ENCODE measurements at places on chromosomes 11 and 22. TPM values are rescaled to one million over a fixed set of nuclear protein-coding genes. Genes with fewer than 3 reads are reported as not detected.
A peak's percentile ranks its signal among the peaks of the same experiment; 100 is the strongest.

GRCh38 chr11:6240139-6240538 lies 1.2 kb downstream of the CNGA4 start:
- DNase-seq: no peak

- DNase-seq: no peak
Measured at GRCh38 chr22:22741843-22742242, 97.4 kb downstream of the GGTLC2 start.

DNA sequence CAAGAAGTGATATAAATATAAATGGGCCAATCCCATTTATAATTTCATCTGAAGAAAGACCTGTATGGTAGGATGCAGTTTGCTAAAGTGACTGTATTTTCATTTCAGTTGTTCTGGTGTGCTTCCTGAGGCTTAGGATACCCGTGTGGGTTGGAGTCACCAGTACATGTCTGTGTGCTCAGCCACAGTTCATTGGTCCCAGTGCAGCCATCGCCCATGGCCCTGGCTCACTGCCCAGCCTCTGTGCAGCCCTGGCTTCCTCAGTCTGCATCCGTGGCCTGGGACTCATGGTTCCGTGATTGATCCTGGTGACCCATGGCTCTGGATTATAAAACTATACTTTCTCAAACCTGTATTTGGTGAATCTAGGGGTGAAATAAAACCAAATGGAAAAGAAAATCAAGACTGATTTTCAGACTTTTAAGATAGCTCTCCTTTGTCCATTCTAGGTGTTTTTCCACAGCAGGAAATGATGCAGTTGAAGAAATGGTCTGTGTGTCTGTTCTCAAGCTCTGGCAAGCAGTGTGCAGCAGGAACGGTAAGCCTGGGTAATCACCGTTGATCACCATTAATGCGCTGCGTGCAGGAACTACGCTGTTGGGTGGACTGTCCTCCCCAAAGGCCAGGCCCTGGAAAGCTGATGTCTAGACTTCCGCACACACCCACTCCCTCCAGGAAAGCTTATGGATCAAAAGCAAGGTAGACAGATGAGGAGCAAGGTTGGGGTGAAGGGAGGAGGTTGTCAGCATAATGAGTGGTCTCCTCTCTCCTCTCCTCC lies 27.2 kb downstream of the TTC12 start:
- no peak for DNase-seq

GRCh38 chr11:116885951-116886655 lies 48.7 kb upstream of the APOA1 start:
- no peak for DNase-seq

GRCh38 chr11:109735128-109735527 lies 313.1 kb downstream of the C11orf87 start:
- DNase-seq: no peak

GRCh38 chr11:62280452-62280851 lies 10.5 kb downstream of the SCGB2A2 start:
- no peak for DNase-seq

DNA sequence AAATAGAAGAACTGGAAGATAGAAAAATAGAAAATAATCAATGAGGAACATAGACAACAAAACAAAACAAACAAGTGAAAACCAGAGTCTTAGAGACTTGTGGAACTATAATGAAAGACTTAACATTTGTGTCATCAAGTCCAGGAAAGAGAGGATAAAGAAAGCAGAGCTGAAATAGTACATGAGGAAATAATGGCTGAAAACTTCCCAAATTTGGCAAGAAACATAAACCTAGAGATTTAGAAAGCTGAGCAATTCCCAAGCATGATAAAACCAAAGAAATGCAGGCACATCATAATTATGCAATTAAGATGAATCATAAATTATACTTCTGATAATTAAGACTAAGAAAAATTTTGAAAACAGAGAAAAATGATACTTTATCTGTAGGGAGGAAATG lies 614.5 kb downstream of the ETS1 start:
- DNase-seq: no peak

- DNase-seq: no peak
Measured at GRCh38 chr11:68128682-68129327, 7.6 kb upstream of the CHKA start.

DNA sequence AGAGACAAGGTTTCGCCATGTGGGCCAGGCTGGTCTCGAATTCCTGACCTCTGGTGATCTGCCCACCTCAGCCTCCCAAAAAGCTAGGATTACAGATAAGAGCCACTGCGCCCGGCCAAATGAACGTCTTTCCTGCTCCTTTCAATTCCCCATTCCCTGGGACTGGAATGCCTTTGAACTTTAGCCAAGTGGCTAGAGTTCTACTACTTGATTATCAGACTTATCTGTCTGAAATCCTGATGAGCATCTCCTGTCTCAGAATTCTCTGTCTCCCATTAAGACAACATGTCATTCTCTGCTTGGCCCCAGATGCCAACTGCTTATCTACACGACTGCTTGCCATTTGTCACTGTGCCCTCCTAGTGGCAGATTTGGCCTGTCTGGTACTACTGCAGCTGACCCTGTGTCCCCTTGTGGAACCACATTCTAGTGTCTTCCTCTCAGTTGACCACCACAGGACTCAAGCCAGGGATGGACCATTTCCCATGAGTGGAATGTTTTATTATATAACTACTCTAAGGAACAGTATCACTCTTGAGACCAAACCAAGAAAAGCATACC lies 33.1 kb upstream of the IPO7 start:
- no peak for DNase-seq

GRCh38 chr22:50301581-50301991 lies 5.9 kb downstream of the PLXNB2 start:
- DNase-seq: no peak

DNA sequence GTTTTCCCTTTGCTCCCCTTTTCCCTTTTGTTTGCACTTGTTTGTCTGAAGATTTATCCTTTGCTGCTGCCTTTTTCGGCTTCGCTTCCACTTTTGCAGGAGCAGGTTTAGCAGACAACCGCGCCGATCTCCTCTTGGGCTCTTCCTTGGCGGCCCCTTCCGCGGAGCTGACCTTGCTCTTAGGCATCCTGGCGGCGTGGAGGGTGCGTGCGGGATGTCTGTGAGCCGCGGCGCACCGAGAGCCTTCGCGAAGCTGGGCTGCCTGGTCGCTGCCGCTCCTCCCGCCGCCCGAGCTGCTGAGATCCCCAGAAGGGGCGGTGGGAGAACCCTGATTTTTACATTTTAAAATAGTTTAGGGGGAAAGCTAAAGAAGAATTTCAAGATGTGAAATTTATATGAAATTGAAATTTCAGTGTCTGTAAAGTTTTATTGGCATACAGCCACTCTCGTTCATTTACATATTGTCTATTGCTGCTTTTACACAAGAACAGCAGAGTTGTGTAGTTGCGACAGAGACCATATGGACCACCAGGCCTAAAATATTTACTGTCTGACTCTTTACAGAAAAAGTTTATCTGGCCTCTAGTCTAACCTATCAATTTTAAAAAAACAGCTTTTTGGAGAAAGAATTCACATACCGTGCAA lies 105.2 kb upstream of the RRM1 start:
- DNase-seq: no peak

GRCh38 chr11:45173064-45173463 lies 26.6 kb downstream of the PRDM11 start:
- DNase-seq: no peak

DNA sequence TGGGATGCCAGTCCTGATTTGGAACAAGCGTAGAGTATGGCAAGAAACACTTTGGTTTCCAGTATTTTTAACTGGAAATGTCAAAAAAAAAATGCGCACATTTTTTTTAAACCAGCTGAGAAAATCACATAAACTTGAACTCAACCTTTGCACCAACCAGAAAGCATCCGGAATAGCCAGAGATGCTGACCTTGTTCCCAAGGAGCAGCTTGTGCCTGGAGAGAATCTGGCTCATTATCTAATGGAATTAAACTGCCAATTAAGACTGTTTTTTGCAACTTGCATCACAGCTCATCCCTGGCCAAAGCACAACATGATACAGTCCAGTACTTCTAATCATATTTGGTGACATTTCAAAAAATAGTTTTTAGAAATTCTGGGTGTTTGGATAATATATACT lies 8.4 kb upstream of the ETS1 start:
- DNase-seq: no peak

- peak; percentile 2 for DNase-seq
Measured at GRCh38 chr11:83827940-83828554, 541.9 kb upstream of the CCDC90B start.

- DNase-seq: no peak
Measured at GRCh38 chr11:22084564-22084963, 108.3 kb upstream of the ANO5 start.

Gene CCDC87
- 0.93 TPM for total RNA-seq

Gene TTC36
- total RNA-seq: 1.1 TPM

Gene TRIM49
- total RNA-seq: not detected

Gene SDHD
- 41.4 TPM for total RNA-seq

Gene C22orf31
- not detected for total RNA-seq

Gene LRRN4CL
- 1.6 TPM for total RNA-seq

Gene SMCO4
- total RNA-seq: 23.1 TPM
